ENCODE measurements at places on chromosomes 7 and 10. TPM values are rescaled to one million over a fixed set of nuclear protein-coding genes. Genes with fewer than 3 reads are reported as not detected.
A peak's percentile ranks its signal among the peaks of the same experiment; 100 is the strongest.

GRCh38 chr10:95441547-95441923 is 119.6 kb downstream of the SORBS1 start:
- no peak for DNase-seq

- DNase-seq: no peak
These were observed 81.9 kb downstream of the RBM20 start for GRCh38 chr10:110725801-110726630.

- no peak for DNase-seq
These were observed 37.0 kb downstream of the GPR22 start for GRCh38 chr7:107506674-107507339.

GRCh38 chr7:107687656-107688055 is 27.0 kb downstream of the SLC26A4 start:
- no peak for DNase-seq

DNA sequence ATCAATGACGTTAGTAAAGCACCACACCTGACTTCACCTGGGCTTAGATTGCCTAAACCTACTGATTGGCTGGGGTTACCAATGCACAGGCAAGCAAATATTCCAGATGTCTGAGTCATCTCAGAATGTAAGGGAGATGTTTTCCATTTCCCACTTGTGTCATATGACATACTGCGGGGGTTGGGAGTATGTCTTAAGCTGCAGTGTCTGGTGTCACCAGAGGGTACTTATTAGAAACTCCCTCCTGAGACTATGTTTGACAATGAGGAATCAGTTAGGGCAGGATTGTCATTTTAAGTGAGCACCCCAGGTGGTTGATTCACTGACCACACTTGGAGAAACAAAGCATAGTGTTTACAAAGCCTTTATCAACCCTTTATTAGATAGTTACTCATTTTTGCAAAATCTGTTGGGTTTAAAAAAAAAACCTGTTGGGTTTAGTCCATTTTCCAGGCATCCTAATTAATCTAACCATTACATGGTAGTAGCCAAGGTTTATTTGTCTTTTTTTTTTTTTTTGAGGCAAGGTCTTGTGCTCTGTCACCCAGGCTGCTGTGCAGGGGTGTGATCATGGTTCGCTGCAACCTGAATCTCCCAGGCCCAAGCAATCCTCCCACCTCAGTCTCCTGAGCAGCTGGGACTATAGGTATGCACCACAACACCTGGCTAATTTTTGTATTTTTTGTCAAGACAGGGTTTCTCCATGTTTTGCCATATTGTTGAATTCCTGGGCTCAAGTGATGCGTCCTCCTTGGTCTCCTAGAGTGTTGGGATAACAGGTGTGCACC is 72.5 kb downstream of the CDK6 start:
- no peak for DNase-seq

MRLN gene
- polyA plus RNA-seq: 0.93 TPM

DNA sequence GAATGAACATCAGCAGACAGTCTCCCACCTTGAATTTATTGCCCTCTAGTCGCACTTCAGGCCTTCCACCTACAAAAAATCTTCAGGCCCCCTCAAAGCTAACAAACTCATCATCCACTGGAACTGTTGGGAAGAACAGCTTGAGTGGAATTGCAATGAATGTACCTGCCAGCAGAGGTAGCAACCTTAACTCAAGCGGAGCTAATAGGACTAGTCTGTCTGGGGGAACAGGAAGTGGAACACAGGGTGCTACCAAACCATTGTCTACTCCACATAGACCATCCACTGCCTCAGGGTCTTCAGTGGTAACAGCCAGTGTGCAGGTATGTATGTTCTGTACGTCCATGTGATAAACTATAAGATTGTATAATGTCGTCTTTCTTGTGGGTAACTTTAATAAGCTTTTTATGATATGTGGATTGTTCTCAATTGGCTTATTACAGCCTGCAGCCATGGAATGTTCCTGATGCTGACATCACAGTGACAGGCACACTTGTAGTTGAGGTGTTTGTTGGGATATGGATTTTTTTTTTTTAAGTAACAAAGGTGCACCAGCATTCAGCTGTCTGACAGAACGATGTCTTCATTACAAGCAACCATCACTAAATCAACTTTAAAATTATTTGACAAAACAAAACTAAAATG is 53.3 kb downstream of the UBN2 start:
- no peak for DNase-seq

DNA sequence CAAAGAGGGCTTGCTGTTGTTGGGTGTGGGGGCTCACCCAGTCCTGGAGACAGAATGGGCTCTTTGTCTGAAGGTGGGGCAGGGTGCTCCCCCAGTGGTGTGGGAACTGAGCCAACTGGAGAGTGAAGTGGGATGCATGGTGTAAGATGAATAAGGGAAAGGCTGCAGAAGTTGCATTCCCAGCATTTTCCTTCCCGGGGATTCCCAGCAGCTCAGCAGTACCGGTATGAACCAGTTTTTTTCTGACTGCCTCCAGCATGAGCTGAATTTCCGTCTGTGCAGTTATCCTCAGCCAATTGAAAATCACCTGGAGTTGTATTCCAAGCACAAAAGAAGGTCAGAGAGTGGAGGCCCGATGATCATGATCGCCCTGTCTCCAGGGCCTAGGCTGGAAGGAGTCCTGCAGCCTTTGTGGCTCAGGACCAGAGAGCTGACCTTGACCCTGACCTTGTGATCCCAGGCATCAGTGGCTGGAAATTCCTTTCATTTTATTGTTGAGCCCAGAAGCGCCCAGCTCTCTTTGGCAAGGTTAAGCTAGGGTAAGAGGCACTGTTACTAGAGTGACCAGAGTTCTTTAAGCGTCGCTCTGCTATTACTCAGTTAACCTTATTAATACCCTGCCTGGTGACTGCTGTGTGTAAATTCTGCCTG is 33.4 kb downstream of the OGDH start:
- DNase-seq: peak; percentile 66

- no peak for DNase-seq
These were observed 1.0 kb upstream of the KIAA1549 start for GRCh38 chr7:138982204-138982623.

GNAT3 gene
- not detected for polyA plus RNA-seq

SEMA3C gene
- 30.0 TPM for polyA plus RNA-seq

GRCh38 chr10:49663596-49663995 is 15.9 kb upstream of the C10orf53 start:
- DNase-seq: no peak

DNA sequence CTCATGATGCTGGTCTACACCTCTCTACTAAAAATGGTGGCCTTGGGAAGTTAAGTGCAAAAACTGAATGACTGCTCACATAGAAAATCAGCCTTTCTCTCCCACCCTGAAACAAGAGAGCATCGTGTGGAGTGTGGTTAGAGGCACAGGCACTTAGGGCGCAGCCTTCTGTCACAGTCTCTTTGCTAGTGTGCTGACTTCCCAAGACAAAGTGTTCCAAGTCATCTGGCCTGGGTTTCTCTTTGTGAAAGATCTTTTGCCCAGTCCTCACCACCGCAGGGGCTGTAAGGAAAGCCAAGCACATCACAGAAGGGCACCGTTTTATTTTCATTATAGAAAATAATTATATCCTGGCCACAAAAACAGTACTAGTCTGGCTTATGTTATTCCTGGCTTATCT is 12.5 kb downstream of the STN1 start:
- no peak for DNase-seq

RELN gene
- 13.4 TPM for polyA plus RNA-seq

DNA sequence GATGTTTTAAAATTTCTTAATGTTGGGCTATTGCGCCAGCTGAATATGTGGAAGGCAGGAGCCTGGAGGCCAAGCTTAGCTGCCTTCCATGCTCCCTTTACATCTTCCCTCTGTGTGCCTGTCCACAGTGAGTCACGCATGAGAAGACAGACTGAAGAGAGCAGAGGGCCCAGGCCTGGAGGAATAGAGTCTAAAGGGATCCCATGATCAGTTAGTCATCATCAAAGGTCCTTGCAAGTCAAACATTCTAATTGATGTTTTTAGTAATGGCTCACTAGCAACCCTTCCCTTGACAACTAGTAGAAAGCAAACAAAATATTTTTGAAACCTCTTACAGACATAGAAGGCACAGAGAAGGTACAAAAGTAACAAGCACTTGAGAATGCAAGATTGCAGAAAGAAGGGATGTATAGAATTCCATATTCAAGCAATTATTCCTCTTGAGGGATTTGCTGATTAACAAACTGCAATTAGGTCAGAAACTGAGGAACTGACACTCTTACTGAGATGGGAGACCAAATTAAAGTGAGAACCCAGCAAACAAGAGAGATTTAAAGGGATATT is 30.7 kb upstream of the APBB1IP start:
- no peak for DNase-seq

GRCh38 chr10:117463545-117463920 is 79.0 kb upstream of the EMX2 start:
- DNase-seq: no peak

DNA sequence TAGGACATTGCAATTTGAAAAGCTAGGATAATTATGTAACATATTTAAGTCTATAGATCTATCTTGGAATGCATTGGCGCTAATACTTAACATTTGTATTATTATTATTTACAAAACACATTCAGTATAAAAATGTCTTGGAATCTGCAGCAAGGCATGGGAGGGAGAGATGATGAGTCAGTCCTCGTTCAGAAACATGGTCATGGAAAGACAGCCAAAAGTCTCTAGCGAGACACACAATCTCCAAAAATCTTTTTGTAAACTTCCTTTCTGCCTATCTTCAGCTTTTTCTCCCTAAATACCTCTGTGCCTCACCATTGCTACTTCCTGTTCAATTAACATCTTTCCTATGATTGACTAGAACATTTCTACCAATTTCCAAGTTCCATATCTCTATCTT is 188.4 kb upstream of the CACNA2D1 start:
- no peak for DNase-seq

DNA sequence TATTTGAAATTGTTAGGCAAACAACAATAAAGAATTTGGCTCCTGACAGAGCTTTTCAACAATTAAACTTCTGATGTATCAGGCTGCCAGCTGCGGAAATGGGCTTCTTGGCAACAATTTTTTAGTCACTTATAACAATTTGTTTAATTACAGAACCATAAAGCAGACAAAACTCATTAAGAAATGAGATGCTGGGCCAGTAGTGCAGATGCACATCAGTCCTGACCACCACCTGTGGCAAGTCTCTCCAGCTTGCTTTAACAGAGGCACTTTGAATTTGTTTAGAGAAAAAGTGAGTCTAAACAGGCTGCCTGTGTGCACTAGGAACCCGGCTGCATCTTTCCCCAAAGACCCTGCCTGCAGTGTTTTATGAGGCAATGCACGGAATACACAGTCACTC is 1124.4 kb downstream of the NXPH1 start:
- DNase-seq: no peak

- DNase-seq: no peak
These were observed 14.2 kb upstream of the HPS1 start for GRCh38 chr10:98460837-98461499.

DNA sequence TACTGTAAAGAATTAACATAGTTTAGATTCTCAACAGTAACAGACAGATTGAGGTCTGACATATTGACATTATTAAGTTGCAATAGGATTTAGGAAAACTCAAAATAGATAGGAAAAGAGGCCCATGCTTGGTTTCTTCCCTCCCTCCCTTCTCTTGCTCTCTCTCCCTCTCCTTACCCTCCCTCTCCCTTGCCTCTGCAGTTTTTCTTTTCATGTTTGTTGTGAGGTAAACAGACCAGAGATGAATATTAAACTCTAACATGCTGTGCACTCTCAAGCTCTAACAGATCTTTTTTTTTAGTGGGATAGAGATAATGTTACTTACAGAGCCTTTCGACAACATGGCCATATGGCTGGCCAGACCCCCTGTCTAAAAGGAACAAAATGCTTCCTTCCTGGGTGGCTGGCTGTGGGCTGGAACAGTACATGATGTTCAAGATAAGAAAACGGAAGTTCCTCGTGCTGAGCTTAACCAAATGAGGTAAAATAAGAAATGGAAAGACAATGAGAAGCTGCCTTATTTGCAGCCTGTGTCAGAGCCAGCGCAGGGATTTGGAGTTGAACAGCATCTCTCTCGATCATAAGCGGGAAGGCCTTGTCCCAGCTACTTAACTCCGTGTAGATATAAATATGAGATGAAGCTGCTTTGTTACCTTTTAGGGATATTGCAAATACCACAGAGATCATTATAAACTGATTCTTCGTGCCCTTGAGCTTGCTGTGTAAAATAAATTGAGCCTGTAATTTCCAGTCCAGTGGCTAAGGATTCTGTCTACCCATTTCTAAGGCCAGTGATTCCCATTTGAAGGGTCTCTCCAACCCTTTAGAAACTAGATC is 391.9 kb upstream of the NPVF start:
- no peak for DNase-seq

GRCh38 chr7:38584443-38585210 is 46.5 kb downstream of the AMPH start:
- no peak for DNase-seq

DDC gene
- 70.3 TPM for polyA plus RNA-seq

All from right renal cortex interstitium (tissue), 3 donors.